ENCODE measurements at places on chromosomes 13 and 19.

DNA sequence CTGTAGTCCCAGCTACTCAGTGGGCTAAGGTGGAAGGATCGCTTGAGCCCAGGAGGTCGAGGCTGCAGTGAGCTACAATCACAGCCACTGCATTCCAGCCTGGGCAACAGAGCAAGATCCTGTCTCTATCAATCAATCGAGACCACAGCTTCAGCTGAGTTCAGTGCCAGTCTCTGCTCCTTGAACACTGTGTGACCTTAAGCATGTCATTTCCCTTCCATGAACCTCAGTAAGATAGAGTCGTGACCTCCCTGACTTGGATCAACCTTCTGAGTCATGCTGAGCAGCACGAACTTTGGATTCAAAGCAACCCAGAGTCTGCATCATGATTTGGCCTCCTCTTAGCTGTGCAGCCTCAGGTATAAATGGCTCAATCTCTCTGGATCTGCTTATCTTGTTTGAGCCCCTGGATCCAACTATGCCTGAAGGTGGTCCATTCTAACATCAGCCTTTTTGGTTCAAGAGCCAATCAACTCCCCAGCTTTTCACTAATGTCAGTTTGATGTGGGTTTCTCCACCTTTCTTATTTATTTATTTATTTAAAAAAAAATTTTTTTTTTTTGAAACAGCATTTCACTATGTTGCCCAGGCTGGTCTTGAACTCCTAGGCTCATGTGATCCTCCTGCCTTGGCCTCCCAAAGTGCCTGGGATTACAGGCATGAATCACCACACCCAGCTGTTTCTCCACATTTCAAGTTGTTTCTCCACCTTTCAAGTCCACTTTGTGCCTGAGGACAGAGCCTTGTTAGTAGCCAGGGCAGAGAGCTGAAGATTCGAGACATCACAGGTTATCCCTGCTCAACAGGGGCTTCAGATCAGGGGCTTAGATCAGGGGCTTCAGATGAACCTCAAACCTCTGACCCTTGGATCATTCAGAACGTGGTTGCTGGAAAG lies 26.4 kb downstream of the PTPRS start:
- DNase-seq, result no peak

DNA sequence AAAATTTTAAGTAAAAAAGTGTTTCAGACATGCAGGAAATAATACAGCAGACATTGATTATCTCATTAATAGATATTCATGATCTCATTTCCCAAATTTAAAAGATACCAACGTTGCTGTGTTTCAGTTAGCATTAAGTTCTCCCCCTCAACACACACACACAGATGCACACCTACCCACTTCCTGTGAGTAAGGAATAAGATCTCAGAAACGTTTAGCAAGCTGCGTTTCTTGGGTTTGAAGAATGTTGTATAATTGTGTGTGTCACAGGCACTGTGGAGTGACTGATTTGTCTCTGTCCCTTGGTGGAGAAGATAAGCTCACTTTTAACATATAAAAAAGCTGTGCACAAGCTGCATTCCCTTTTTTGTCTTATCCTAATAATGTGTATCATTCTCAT lies 196.8 kb downstream of the PDS5B start:
- DNase-seq, result no peak

DNA sequence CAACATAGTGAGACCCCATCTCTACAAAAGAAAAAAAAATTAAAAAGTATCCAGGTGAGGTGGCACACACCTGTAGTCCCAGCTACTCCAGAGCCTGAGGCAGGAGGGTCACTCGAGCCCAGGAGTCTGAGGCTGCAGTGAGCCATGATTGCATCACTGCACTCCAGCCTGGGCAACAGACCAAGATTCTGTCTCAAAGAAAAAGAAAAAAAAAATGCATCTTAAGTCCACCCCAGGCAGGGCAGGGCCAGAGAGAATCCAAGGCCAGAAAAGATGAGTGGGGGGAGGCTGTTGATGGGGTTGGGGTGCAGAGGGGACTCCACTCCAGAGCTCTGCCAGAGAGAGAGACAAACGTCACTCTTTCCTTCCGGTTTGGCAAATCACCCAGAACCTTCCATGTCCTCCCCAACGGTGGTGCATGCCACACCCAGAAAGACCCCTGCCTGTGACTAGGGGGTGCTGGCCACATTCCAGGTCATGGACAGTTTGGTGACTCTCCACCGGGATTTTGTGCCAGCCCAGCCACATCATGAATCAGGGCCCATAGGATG lies 431 bp downstream of the FUT3 start:
- no peak for DNase-seq

GRCh38 chr13:101988140-101988539 lies 413.7 kb downstream of the FGF14 start:
- DNase-seq, result no peak

DNA sequence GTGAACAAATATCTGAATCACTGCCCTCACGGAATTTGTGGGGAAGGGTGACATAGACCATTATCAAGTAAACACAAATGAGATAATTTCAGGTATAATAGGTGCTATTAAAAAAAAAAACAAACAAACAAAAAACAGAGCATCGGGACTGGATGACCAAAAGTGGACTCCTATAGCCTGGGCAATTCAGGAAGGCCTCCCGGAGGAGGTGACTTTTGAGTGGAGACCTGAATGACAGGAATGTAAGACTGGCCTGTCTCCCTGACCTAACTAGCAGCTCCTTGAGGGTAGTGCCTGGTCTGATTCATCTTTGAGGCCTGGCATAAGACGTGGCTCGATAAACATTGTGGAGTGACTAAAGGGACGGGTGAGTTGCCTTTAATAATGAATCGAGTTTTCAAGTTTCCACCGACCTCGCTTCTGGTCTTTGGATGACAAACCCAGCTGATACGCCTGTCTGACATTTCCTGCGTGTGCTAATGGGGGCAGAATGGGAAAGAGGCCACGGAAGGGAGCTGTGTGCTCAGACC lies 6.8 kb downstream of the KLK10 start:
- no peak for DNase-seq

- DNase-seq, result no peak
Measured at GRCh38 chr19:11208561-11209471, 11.5 kb upstream of the KANK2 start.

GRCh38 chr19:56751078-56751489 lies 79.5 kb upstream of the ZNF835 start:
- DNase-seq, result no peak

- DNase-seq, result no peak
Measured at GRCh38 chr19:13574933-13575332, 68.7 kb upstream of the CACNA1A start.

GRCh38 chr19:10557603-10558197 lies 8.1 kb downstream of the KRI1 start:
- no peak for DNase-seq

DNA sequence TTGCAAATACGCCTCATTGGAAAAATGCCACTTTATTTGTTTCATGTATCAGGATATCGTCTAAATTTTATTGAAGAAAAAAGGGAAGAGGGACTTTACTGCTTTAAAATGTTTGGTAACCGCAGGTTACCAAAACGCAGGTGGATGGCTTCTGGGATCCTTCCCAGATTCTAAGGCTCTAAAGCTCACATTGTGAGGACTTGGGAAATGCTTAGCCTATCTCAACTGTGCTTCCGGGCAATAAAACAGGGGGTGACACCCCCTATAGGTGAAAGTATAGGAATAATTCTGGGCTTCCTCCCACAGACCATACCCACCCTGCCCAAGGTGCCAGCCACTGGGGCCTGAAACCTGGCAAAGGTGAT lies 73.2 kb upstream of the IPO5 start:
- no peak for DNase-seq

GRCh38 chr13:70107125-70107497 lies 515 bp upstream of the ATXN8OS start:
- DNase-seq, result no peak

DNA sequence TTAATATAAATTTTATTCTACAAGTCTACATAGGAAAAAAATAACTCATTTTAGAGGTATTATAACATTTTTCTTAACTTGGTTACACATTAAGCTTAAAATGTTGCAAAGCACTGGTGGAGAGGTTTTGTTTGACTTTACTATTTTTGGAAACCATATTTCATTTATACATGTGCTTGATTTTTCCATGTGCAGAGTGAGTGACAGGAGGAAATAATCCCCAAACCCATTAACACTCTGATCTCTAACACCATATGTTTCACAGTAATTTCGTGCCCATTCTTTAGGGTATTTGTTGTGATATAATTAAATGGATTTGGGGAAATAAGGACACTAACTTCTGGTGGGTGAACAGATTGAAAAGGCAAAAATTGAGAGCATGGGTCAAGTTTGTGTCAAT lies 2124.4 kb upstream of the PCDH20 start:
- DNase-seq, result no peak

DNA sequence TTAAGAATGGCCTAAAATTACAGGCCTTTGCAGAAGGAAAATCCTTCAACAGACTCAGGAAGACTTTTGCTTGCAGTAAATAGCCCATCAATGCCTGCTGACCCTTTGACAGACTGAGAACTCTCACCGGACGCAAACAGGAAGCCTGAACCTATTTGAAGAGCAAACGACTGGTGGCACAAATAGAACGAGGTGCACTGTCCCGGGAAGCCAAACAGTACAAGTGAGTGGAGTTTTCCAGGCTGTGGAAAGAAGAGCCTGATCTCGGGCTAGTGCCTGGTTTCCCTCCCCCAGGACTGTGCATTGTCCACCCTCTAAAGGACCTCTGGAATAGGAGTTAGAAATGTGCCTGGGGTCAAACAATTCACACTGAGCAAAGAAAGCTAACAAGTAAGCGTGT lies 165.5 kb downstream of the FGF14 start:
- DNase-seq, result no peak

DNA sequence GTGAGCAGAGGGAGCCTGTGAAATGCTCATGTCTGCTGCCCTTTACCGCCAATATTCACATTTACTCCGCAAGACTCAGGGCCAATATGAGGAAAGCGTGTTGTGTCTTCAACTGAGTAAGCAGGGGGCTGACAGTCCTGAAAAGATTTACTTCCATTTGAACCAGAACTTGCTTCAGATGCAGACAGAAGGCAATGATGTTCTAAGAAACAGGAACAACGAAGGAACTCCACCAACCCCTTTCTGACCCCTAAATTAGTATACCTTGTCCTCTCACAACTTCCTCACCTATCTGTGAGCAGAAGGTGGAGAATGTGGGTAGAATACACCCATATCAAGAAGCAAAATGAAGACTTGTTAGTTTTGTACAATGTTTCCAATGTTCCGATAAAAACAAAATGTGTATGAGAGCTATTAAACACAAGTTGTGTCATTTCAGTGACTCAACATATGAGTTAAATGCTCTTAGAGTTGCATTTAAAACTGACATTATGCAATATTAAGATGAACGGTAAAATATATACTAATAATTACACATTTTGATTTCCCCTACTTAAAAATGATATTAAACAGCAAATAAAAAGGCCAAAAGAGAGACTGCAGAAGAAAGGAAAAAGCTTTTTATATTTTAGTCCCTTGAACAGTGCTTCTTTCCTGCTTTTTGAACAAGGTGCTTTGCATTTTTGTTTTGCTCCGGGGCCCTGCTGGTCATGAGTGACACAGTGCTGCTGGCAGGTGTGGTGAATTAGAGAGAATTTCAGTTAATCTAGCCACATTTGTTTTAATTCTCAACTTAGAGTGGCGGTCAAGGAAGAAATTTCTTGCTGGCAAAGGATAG lies 16.0 kb downstream of the TMEM272 start:
- DNase-seq, result no peak

- DNase-seq, result no peak
Measured at GRCh38 chr13:95426631-95427030, 125.4 kb upstream of the ABCC4 start.

DNA sequence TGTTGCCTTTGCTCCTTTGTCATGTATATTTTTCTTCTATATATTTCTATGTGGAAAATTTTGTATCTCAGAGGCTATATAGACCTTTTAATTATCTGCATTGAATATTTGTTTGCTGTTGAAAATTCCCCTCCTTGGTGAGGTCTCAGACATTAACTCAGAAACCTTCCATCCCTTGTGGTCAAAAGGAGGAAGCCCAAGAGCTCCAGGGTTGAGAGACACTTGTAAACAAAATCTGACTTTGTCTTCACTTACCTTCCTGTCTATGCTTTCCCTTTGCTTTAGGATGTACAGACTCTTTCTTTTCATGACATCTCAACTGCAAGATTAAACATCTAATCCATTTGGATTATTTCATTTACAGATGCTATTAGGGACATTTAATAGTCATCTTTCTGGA lies 157.5 kb downstream of the PCDH20 start:
- DNase-seq, result no peak

GRCh38 chr19:38135150-38135998 lies 88.6 kb downstream of the DPF1 start:
- DNase-seq, result no peak

- DNase-seq, result no peak
Measured at GRCh38 chr13:24784319-24784718, 20.4 kb downstream of the RNF17 start.

DNA sequence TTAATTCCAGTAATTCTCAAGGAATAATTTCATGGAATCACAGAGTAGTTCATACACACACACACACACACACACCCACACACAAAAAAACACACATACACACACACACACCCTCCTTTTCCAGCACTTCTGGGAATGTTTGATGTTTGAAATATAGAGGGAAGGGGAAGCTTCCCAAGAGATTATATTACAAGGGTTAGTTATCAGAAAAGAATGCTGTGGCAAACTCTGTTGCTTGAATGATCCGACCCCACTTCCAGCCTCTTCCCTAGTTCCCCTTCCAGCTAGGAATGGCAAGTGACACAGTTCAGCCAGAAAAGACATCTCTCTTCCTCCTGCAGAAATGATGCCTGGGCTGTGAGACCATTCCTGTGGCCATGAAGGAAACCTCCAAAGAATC lies 49.9 kb downstream of the KCTD12 start:
- no peak for DNase-seq

DNA sequence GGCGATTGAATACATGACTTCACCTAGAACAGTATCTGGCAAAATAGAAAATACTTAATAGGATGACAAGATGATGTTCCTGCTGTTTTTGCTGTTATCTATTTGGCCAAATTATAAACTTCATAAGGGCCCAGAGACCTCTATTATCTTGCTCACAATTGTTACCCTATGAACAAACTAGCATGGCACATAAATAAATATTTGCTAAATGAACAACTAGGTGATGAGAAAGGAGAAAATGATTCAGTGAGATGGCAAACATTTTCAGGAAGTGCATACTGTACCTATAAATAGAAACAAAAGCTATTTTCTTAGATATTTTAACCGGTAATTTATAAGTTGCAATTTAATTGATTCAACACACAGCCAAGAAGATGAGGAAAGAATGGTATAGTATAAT lies 78.4 kb downstream of the FAM216B start:
- DNase-seq, result no peak
